Bone marrow (tissue), 2 donors: ENCODE measurements at places on chromosomes 3 and 15.

DNA sequence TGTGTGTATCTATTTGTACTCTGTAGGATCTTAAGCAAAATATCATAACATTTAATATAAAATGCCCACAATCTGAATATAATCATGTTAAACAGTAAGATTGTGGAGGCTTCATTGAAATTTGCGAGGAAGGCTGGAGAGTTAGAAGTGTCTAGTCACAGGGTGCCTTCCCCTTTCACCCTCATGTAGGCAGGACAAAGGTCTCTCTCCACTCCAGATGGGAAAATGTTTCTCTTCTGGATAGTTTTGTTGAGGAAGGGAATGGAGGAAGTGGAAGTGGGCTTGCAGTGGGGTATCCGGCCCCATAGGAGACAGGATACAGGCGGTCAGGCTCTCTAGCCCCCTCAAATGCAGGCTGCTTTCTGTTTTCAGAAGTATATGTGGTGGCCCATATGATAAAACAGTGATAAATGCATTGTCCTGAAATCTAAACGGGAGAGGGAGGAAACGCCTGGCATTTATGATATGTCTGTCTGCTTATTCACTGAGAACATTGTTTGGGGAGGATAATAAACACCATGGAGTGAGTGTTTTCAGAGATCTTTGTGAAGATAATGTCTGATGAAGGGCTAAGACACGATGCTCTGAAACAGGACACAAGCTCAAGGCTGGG is 13.3 kb upstream of the MYZAP start:
- no peak for DNase-seq

GRCh38 chr3:146966124-146966523 is 361.0 kb upstream of the PLSCR5 start:
- DNase-seq: no peak

DNA sequence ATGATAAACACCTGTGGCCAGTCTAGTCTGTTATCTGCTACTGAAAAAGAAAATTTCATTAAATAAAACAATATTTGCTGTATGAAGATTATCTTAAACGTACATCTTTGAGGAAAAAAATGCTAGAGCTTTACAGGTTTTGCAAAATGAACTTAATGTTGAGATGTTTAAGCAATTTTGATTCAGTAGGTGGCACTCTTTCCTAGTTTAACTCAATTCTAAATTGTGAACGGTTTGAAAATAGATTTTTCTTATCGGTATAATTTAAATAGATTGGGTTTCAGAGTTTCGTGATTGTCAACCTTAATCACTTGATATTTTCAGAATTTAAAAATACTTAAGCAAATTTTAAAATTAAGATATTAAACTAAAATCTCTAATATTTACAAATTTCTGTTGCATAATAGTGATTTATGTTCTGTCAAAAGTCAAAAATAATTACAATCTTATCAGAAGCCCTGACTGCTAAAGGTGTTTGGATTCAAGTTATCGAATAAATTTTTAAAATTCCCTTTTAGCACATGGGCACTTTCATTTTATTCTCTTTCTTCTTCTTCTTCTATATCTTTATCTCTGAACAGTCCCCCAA is 7.0 kb upstream of the RNF111 start:
- DNase-seq: peak; percentile 55

DNA sequence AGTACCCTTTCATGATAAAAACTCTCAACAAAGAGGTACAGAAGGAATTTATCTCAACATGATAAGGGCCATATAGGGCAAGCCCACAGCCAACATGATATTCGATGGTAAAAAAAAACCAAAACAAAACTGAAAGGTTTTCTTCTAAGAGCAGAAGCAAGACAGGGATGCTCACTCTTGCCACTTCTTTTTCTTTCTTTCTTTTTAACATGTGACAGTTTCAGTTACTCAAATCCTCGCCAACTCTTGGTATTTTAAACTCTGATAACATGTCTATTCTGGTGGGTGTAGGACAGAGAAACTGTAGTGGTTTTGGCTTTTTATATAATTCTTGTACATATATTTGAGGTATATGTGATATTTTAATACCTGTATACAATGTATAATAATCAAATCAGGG is 74.0 kb upstream of the NMNAT3 start:
- no peak for DNase-seq

DNA sequence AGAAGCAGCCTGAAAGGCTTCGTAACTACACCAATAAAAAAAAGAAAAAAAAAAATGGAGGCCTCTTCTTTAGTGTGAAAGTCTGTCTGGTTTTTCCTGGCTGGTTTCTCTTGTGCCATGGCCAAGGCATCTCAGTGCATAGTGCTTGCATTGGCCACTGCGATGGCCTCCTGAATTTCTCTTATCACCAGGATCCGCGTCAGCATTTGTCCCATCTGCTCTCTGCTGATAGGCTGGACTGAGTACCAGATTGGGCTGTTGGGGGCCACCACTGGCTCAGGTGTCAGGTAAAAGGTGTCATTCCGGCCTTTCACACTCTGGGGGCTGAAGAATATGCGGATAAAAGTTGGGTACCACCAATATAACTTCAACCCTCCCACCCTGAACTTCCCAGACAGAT is 1.1 kb upstream of the IMPDH2 start:
- no peak for DNase-seq

- no peak for DNase-seq
Observed at GRCh38 chr15:26451995-26452394, 320.9 kb downstream of the GABRB3 start.

DNA sequence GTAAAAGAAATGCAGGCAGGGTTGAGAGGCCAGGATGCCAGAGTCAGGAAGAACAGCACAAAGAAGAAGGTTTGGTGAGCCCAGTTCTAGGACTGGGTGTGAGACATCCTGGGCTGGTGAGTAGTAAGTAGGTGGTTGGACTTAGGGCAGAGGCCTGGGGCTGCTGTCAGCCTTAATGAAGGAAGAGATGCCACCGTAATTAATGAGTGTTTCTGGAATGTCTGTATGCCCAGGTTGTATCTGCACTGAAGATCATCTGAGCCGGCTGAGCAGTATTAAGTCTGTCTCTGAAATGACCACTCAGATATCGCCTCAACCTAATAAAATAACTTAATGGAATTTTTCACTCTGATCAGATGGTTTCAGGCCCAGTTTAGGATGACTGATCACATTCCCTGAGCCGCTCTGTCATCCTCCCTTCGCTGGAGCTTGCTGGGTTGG is 532.9 kb upstream of the IL12A start:
- no peak for DNase-seq

DNA sequence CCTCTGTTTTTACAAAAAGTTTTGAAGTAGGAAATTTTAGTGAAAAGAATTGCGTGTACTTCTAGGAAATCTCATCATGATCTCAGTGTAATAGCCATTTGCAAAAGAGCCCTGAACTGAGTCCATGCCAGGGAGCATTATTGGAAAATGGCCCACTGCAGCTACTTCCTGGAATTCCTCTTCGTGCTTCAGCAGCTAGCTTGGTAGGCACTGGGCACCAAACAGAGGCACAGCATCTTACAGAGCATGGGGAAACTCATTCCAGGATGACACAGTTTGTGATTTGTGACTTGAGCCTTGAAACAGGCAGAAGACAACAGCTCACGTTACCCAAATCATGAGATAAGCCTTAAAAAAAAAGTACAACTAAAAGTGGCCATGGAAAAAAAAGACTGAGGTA is 179.1 kb downstream of the WDR72 start:
- DNase-seq: no peak

DNA sequence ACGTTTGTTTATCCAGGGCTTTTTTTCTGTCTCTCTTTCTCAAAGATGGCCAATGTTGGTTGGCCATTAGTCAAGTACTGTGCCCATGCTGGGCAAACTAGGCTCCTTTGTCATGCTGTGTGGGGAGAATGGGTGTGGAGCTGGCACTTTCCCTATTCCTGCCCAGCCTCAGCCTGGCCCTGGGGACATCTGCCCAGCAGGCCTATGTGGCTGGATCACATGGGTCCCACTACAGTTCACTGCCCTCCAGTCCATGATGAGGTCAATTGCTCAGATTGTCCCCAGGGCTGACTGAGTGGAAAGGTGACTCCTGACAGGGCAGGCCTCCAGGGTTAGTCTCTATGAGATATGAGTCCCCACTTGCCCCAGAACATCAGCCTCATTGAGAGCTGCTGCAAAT is 54.4 kb upstream of the HERC1 start:
- DNase-seq: no peak
